ENCODE measurements at places on chromosomes 3 and 15.

DNA sequence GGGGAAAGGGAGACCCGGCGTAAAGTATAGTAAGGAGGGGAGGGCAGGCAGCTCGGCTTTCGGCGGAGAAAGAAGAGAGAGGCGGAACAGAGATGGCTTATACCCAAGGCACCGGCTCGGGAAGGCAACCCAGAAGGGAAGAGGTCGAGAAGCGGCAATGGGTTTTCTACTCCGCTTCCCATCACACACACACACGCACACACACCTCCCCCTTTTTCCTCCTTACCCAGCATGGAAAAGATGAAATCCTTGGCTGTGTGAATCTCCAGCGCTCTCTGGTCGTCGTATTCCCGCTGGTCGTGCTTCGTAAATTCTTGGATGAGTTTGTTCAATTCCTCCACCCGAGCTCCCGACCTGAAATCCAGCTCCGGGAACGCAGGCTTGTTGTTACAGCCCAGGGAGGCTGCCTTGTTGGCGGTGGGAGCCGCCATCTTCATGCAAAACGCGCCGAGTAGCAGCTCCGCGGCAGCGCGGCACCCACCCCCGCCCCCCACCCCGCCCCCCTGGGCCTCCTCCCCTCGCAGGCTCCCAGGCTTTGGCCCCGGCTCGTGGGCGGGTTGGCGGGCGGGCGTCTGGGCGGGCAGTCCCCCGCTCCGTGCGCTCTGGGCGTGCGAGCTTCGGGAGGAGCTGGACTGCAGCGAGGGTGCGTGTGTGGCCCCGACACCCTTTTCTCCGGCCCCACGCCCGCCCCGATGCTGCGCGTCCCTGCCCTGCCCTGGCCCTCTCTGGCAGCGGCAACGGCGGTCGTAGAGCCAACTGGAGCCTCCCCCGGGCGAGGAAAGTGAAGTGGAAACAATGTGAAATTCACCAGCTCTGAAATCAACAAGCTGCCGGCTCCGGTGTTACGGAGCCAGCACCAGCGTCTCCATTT is at the start of gene MB21D2:
TSS of gene MB21D2 (minus strand) at position 453 of the 871 bp plus-strand sequence. CDS start at position 437, 16 bp downstream.
- DNase-seq: peak; percentile 74

DNA sequence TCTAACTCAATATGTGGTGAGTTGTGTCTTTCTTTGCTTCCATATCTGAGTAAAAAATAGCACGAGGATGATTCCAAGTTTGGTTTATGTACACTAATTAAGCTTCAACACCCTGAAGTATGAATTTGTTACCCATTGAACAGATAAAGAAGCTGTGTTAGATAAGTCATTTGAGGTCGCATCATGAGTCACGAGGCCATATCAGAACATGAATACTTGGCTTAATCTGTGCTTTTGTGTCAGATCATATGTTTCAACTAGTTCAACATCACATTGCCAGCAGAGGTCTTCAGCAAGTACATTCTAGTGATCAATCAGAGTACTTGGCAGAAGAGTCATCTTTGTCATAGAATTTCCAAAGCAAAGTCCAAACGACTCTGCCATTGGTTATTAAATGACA is 26.3 kb upstream of the MITF start:
- DNase-seq: no peak

DNA sequence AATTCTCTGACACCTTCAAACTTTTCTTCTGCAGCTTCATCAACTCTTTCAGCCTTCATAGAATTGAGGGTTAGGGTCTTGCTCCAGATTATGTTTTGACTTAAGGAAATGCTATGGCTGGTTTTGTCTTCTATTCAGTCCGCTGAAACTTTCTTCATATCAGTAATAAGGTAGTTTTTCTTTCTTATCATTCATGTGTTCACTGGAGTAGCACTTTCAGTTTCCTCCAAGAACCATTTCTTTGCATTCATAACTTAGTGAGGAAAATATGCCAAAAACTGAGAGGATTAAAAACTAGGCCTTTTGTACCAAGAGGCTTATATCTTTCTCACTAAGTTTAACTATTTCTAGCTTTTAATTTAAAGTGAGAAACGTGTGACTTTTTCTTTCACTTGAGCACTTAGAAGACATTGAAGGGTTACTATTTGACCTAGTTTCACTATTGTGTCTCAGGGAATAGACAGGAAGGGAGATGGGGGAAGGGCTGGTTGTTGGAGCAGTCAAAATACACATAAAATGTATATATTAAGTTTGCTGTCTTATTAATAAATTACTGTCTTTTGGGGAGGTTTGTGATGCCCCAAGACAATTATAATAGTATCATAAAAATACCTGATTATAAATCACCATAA is 1110.1 kb downstream of the TBL1XR1 start:
- DNase-seq: no peak

DNA sequence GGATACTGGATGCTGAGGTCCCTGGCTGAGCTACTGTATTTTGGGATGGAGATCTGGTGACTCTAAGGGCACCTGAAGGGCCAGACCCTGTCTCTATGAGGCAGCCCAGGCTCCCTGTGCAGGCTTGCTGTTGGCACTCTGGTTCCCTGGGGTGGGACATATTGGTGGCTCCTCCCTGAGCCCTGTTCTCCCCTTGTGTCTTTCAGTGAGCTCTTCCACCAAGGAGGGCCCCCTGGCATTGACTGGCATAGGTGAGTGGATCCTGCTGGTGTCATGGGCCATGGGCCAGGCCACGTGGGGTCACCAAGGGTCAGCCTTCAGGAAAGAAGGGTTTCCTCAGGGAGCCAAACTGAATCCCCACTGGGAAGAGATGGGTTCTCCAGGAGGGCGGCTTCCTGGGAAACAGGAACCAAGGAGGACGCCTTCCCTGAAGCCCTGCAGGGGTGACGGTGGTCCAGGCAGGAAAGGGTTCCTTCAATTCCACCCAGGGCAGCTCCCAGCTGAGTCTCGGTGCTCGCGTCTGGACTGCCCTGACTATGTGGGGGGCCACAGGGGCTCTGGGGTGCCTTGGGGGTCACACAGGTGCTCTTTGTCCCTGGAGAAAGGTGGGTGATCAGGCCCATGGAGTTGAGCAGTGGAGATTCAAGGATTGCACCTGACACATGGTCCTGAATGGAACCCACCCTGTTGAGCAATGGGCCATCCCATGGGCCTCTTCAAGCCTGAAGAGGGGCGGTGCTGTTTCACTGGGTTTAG is 220.4 kb downstream of the SNRPN start:
- DNase-seq: no peak

DNA sequence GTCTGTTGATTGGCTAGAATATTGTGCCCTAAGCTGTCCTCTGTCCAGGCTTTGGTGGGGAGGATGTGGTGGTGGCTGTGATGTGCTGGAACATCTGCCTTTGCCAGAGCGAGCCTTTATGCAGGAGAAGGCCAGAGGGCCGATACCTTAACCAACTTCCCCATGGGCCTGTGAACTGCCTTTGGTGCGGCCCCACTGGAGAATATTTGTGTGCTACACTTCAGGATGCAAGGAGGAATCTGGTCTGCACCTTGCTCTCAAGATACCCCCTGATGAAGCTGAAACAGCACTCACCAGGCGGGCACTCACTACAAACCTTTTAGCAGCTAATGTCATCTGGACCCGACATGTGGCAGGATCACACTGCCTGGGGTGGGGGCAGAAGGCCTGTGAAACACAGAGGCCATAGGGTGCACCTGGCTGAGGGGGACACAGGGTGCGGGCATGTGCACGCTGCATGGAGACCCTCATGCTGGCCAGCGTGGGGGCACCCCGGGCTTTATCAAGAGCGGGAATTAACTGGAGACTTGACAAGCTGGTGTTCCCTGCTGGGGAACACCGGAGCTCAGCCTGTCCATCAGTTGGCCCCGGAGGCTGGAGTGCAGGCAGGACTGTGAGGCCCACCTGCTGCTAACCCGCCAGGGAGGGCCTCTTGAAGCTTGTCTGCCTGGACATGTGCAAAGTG is 16.4 kb downstream of the PRR23E start:
- no peak for DNase-seq
